ENCODE measurements at places on chromosomes 7 and 10. TPM values are rescaled to one million over a fixed set of nuclear protein-coding genes. Genes with fewer than 3 reads are reported as not detected.
A peak's percentile ranks its signal among the peaks of the same experiment; 100 is the strongest.

- H3K27me3 ChIP-seq, result no peaks in the 10 kb centered on the region
- no peaks in the 10 kb centered on the region for H3K36me3 ChIP-seq
- no peaks in the 10 kb centered on the region for H3K4me1 ChIP-seq
- H3K27ac ChIP-seq, result no peak overlapping the region
These were observed 97.7 kb upstream of the MTPN start for GRCh38 chr7:136074843-136075242.

- H3K4me1 ChIP-seq, result peaks cover 100% of the 10 kb centered on the region
- H3K4me3 ChIP-seq, result no peak overlapping the region
- no peaks in the 10 kb centered on the region for H3K27me3 ChIP-seq
- peaks cover 92% of the 10 kb centered on the region for H3K36me3 ChIP-seq
- DNase-seq, result no peak
These were observed 59.0 kb downstream of the IKZF1 start for GRCh38 chr7:50363327-50364060.

Gene GPER1
- 6.1 TPM for total RNA-seq

Gene ACSM6
- total RNA-seq, result not detected

Gene GIMAP7
- total RNA-seq, result 101 TPM

DNA sequence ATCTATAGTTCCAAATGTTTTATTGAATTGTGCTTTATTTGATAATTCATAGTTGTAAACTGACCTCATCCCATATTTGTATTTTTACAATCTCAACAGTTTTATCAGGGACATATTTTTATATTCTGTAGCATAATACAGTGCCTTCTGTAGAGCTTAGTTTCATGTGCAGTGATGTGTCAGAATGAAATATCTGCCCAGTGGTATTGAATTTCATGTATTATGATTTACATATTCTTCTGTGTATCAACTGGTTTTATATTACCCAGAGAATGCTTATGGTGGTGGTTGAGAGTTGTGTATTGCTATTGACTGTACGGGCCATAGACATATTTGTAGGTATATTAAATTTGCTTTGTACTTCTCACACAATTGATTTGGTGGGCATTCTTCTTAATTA, 89.9 kb downstream of the KAT6B start:
- no peak for DNase-seq
- no peak overlapping the region for H3K4me3 ChIP-seq
- H3K27ac ChIP-seq, result no peak overlapping the region
- peaks cover 12% of the 10 kb centered on the region for H3K4me1 ChIP-seq
- H3K27me3 ChIP-seq, result no peaks in the 10 kb centered on the region

GRCh38 chr7:120677535-120677934, 180.4 kb downstream of the TSPAN12 start:
- no peak for DNase-seq
- no peaks in the 10 kb centered on the region for H3K27me3 ChIP-seq
- no peaks in the 10 kb centered on the region for H3K4me1 ChIP-seq
- H3K27ac ChIP-seq, result no peak overlapping the region

- peaks cover 63% of the 10 kb centered on the region for H3K4me1 ChIP-seq
- peak; percentile 84 for DNase-seq
- no peak overlapping the region for H3K4me3 ChIP-seq
- peak overlapping the region; percentile 91 for H3K27ac ChIP-seq
- H3K36me3 ChIP-seq, result no peaks in the 10 kb centered on the region
- H3K27me3 ChIP-seq, result no peaks in the 10 kb centered on the region
These were observed 4.9 kb upstream of the RRP12 start for GRCh38 chr10:97406064-97406463.

GRCh38 chr10:95290461-95291364, at the start of gene PDLIM1:
Gene PDLIM1 (minus strand): TSS chr10:95291003. CDS start chr10:95290915, 88 bp downstream.
- H3K4me3 ChIP-seq, result peak within 1 kb of the TSS; percentile 68
- DNase-seq, result peak; percentile 95
- H3K4me1 ChIP-seq, result peaks cover 84% of the 10 kb centered on the region
- peak within 1 kb of the TSS; percentile 96 for H3K27ac ChIP-seq
- no peaks in the 10 kb centered on the region for H3K36me3 ChIP-seq

- H3K36me3 ChIP-seq, result no peaks in the 10 kb centered on the region
- H3K27me3 ChIP-seq, result no peaks in the 10 kb centered on the region
- H3K4me3 ChIP-seq, result no peak overlapping the region
- DNase-seq, result no peak
- H3K27ac ChIP-seq, result no peak overlapping the region
These were observed 102.1 kb downstream of the PPP1R17 start for GRCh38 chr7:31788883-31789680.

- H3K36me3 ChIP-seq, result no peaks in the 10 kb centered on the region
- no peaks in the 10 kb centered on the region for H3K4me1 ChIP-seq
- no peaks in the 10 kb centered on the region for H3K27me3 ChIP-seq
- no peak for DNase-seq
These were observed 78.9 kb downstream of the GPR37 start for GRCh38 chr7:124686543-124687171.

Gene EPHB6
- total RNA-seq, result 12.3 TPM

DNA sequence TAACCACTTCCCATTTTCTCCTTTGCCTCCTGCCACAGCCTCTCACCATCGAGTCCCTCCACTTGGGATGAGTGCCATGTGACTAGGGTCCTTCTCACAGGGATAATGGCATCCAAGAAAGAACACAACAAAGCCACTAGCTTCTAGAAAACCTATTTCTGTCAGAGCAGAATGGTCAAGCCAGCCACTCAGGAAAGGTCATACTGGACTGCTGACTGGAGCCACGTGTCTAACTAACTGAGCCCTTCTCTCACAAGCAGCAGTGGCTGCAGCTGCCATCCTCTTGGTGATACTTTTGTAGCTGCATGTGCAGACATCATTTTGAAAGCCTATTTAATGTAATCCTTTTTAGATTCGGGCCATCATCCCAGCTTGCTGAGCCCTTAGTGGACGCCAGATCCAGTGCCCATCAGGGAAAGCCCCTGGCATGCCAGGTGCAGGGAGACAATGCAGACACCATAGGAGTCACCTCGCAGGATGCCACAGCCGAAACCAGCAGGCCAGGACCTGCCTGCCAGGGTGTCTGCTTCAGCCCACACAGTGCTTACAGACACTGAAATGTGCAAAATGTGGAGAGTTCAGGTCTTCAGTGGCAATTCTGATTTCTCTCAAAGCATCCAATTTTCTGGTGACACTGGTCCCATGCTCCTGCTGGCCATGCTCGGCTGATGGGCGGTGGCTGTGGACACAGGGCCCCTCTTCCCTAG, 98.3 kb upstream of the DDC start:
- DNase-seq, result no peak
- no peaks in the 10 kb centered on the region for H3K27me3 ChIP-seq
- peak overlapping the region; percentile 59 for H3K27ac ChIP-seq
- no peak overlapping the region for H3K4me3 ChIP-seq

DNA sequence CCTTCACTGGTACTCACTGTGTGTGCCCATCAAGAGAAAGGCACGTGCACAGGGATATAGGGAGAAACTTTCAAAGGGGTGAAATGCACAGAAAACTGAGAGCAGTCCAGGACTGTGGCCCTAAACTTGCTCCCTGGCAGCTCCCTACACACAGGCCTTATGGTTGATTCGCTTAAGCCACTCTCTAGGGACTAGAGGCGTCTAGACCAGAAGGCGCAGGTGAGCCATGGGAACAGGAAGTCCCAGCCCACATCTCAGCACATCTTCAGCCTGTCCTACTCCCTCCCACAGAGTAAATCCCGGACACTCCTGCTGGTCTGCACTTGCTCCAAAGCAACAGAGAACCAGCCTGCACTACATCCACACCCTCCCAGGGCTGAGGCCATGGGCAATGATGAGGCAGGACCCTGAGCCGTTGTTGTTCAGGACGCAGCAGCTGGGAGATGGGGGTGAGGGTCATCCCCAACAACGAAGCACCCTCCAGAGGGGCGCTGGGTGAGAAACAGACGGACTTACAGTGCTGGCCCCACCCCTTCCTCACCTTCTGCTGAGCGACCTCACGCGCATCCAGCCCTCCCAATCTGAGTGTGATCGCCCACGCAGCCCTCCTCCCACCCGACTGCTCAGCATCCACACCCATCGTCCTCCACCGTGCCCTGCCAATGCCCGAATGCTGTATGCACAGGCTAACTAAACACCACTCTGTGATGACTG, 109.3 kb downstream of the TNS3 start:
- no peaks in the 10 kb centered on the region for H3K27me3 ChIP-seq
- no peak overlapping the region for H3K4me3 ChIP-seq
- peak overlapping the region; percentile 83 for H3K27ac ChIP-seq
- peaks cover 61% of the 10 kb centered on the region for H3K4me1 ChIP-seq

GRCh38 chr10:74640134-74640921, 186.1 kb upstream of the KAT6B start:
- no peak for DNase-seq
- no peaks in the 10 kb centered on the region for H3K4me1 ChIP-seq
- H3K4me3 ChIP-seq, result no peak overlapping the region
- H3K27ac ChIP-seq, result no peak overlapping the region
- H3K36me3 ChIP-seq, result no peaks in the 10 kb centered on the region

Gene PRRT4
- total RNA-seq, result 0.59 TPM

Gene MOGAT3
- not detected for total RNA-seq

- DNase-seq, result no peak
- H3K27me3 ChIP-seq, result no peaks in the 10 kb centered on the region
- H3K36me3 ChIP-seq, result peaks cover 3% of the 10 kb centered on the region
- peaks cover 17% of the 10 kb centered on the region for H3K4me1 ChIP-seq
- no peak overlapping the region for H3K27ac ChIP-seq
- no peak overlapping the region for H3K4me3 ChIP-seq
These were observed 82.7 kb downstream of the SLC25A13 start for GRCh38 chr7:96238976-96239766.

Gene MARVELD1
- 11.0 TPM for total RNA-seq

- DNase-seq, result no peak
- no peaks in the 10 kb centered on the region for H3K36me3 ChIP-seq
- peaks cover 19% of the 10 kb centered on the region for H3K4me1 ChIP-seq
- H3K27ac ChIP-seq, result no peak overlapping the region
These were observed 128.3 kb downstream of the PRPF18 start for GRCh38 chr10:13715100-13715499.

DNA sequence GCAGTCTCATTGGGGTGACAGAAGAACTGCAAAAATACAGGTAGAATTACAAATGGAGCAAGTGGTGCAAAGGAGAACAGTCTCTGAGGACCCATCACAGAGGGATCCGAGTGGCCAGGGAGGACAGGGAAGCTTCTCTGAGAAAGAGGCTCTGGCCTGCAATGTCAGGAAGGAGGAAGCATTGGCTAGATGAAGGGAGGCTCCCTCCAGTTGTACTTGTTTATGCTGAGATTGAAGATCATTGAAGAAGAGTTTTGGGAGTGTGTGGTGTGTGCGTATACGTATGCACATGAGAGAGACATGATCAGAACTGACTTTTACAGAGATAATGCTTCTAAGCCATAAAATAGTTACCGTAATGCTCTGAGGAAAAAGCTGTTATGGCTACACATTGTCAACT, 274.7 kb upstream of the FZD8 start:
- DNase-seq, result no peak
- no peak overlapping the region for H3K4me3 ChIP-seq
- no peak overlapping the region for H3K27ac ChIP-seq

DNA sequence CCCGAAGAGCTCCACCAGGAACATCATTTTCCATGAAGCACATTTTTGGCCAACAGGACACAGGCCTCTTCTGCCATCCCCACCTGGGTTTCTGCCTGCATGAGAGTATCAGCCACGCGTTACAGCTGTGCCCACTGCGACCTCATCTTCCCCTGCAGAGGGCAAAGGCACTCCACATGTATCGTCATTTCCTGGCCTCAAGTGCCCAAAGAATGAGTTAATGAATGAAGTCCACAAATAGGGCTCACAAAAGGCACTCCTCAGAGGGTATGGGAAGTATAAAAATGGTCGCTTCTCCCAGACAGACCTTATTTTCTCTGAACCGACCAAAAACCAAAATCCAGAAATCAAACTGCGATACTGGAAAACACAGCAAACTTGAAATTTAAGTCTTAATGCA, 18.5 kb downstream of the ELMO1 start:
- no peak overlapping the region for H3K4me3 ChIP-seq
- H3K4me1 ChIP-seq, result peaks cover 21% of the 10 kb centered on the region
- no peaks in the 10 kb centered on the region for H3K27me3 ChIP-seq
- H3K27ac ChIP-seq, result peak overlapping the region; percentile 48

Gene TMEM270
- total RNA-seq, result not detected

Gene CALHM1
- not detected for total RNA-seq
